ENCODE measurements at places on chromosomes 2 and 18.

DNA sequence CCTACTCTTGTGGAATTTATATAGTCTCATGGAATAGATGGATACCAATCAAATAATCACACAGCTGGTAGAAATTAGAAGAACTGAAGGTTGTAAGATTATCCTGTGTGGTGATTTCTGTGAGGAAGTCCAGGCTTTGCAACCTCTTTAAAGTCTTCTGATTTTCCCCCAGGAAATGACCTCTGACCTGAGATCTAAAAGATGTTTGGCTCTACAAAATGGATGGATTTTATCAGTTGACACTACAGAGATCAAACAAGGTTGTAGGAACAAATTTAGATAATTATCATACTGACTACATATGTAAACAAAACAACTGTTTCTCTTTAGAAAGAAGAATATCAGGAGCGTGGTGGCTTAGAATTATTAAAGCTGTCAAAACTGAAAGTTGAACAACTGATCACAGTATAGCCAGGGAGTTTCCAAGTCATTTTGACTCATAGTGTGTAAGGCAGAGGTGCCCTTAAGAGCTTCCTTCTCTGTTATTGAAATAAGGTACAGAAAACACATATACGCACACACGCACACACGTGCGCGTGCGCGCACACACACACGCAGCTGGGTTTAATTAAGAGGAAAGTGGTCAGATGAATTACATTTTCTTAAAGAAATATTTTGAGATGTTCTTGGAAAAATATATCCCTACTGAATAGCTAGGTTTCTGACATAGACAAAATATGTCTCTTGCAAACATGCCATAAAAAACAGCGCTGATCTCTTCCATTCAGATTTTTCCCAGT, 35.5 kb upstream of the PELI1 start:
- DNase-seq = peak; percentile 35

GRCh38 chr18:79339094-79339908, 56.4 kb upstream of the NFATC1 start:
- DNase-seq = no peak

GRCh38 chr2:62337403-62337802, 141.5 kb downstream of the B3GNT2 start:
- DNase-seq = no peak

- DNase-seq = no peak
These were observed 136.3 kb upstream of the GATA6 start for GRCh38 chr18:22033085-22033484.

DNA sequence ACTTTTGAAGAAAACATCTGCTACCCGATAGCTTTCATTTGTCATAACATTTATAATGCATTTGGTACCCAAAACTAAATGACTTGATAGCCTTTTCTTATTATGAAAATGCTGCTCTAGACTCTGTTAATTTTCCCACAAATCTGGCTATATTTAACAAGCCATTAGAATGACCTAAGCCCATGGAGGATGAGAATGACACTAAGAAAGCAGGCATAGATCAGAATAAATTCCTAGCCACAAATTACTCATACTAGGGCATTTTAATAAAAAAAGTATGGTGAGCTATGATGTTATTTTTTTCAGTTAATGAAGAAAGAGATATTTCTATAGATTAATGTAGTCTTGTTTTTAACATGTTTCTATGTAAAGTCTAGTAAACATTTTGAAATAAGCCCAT, 1728.3 kb downstream of the SUCLG1 start:
- DNase-seq = no peak

DNA sequence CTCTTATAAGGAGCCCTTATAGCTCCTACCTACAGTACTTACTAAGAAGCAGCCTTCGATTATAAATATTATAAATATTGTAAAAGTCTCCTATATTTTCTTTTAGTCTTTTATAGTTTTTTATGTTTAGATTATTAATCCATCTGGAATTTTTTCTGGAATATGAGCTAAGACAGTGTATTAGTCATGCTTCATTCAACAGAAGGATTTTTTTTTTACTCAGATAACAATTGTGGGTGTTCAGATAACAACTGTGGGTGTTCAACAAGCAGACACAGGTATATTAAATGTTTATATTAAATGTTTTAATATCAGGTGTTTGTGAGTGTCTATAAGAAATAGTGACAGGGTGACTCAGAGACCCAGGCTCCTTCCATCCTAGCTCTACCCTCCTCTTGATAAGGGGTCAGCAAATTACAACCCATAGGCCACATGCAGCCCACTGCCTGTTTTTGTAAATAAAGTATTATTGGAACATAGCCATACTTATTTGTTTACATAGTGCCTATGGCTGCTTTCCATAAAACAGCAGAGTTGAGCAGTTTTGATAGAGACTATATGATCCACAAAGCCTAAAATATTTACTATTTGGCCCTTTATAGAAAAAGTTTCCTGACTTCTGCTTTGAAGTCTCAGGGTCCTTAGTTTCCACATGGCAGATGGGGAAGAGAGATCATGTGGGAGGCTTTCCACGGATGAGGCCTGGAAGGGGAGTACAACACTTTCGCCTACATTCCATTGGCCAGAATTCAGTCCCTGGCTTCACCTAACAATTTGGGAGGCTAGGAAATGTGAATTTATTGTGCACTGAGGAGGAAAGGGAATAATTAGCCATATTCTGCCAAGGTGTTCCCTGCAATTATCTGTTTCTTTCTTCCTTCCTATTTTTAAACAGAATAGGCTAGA, 4.3 kb upstream of the SPATS2L start:
- no peak for DNase-seq
